Lower leg skin (tissue), 4 donors: ENCODE measurements at places on chromosomes 2 and 18. TPM values are rescaled to one million over a fixed set of nuclear protein-coding genes. Genes with fewer than 3 reads are reported as not detected.

SIX3 gene
- not detected for total RNA-seq

APCDD1 gene
- 169 TPM for total RNA-seq

- DNase-seq, result no peak
These were observed 1.4 kb downstream of the FAM117B start for GRCh38 chr2:202636213-202636513.

DNA sequence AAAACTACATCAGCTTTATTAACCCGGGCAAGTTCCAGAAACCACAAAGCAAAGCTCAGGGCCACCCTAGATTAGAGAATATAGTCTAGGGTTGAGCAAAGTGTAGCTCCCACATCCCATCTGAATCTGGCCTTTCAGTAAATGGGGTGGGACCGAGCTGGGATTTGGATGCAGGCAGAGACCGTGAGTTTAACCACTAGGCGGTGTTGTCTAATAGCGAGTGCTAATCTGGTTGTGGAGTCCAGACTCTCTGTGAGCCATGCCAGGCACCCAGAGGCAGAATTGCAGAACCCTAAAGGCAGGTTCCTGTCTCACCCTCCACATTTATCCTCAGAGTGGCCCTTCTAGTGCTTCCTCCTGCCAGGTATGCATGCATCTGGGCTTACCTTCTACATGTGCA lies 435.9 kb downstream of the TSN start:
- DNase-seq, result no peak

- no peak for DNase-seq
These were observed 33.9 kb upstream of the TMEM18 start for GRCh38 chr2:710867-711665.

DNA sequence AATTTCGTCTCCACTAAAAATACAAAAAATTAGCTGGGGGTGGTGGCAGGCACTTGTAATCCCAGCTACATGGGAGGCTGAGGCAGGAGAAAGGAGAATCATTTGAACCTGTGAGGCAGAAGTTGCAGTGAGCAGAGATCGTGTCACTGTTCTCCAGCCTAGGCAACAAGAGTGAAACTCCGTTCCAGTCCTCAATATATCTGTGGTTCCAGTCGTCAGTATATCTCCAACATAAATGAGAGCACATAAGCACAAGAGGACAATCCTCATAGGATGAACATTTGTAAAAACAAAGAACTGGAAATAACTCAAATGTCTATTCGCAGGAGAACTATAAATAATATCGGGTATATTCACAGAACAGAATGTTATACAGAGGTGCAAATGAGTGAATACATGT lies 13.1 kb upstream of the PLEK start:
- no peak for DNase-seq

DNA sequence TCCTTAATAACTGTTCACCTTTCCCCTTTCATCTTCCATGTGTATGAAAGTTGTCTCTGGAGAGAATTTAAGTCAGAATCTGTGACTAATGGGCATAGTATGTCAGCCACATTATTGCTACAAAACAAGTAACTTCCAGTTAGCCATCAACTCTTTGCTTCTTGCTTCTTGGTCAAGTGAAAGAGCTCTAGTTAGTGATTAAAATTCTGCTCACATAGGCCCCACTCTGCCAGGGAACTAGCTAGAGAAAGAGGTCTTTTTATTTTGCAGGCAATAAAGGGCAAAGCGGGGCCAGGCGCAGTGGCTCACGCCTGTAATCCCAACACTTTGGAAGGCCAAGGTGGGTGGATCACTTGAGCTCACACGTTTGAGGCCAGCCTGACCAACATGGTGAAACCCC lies 64.6 kb downstream of the COLEC12 start:
- DNase-seq, result no peak

GRCh38 chr2:172090044-172090961 lies 5.0 kb downstream of the DLX1 start:
- DNase-seq, result peak; percentile 82

DNA sequence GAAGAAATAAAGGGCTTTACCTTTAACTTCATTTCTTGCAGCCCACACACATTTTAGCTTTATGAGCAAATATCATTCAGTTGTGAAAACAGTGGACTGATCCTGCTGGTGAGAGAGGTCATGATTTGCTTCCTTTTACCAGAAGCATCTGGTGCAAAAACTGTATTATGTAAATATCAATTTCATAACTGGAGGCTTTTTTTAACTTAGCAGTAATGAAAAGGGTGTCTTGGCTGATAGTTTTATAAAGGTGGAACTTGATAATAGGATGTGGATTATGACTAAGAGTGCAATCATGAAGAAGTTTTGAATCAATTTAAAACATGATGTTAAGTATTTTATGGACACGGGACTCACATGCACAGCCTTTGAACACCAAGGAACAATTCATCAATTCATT lies 304.4 kb downstream of the GULP1 start:
- no peak for DNase-seq

DNA sequence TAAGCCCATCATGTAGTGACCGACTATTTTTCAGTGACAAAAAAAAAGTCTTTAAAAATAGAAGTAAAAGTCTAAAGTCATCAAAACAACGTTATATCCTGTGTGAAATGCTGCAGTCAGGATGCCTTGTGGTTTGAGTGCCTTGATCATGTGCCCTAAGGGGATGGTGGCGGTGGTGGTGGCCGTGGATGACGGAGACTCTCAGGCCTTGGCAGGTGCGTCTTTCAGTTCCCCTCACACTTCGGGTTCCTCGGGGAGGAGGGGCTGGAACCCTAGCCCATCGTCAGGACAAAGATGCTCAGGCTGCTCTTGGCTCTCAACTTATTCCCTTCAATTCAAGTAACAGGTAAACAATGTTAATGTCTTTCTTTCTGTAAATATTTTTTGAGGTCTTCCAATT lies at the start of gene CD28:
Gene CD28 (plus strand): TSS at position 237 of the 400 bp plus-strand sequence. CDS start 58 bp downstream, at position 295.
- no peak for DNase-seq
